ENCODE measurements at places on chromosomes 4 and X.
A peak's percentile ranks its signal among the peaks of the same experiment; 100 is the strongest.

DNA sequence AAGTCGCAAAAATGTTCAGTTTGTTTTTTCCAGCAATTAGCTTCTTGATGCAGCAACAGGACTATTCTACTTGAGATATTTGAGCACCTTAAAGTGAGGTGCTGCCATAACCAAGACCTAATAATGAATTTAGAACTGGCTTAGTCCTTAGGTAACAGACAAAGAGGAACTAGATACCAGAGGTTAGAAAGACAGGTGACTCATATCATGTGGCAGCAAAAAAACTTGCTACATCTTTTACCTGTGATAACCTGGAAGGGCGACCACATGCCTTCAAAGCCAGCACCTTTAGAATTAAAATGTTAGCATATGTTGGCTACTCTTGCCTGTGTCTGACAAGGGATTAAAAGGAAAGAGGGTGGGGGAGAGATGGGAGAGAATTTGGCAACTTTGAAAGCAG, 90.4 kb downstream of the ARHGAP6 start:
- DNase-seq, result no peak

DNA sequence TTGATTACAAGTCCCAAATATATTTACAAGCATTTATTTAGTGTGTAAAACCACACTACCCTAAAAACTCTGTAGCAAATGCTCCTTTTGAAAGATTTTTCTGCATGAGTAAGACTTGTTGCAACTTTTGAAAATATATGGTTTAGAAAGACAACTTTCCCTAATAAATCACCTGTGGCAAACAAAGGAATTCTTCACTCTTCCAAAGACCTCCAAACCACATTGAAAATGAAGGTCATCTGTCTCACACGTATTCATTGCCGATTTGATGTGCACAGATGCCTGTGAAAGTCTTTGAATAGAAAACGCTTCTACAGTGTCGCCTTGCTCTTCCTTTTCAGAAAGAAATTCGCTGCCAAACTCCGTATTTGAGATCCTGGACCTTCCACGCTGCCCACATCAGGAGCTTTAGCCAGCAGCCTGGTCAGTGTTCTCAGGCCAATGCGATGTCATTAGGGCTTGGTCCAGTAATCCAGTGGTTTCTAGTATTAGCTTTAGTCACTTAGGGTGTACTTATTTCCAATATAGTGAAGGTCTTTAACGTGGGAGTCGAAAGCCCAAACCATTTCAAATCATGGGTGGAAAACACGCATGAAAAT, 22.2 kb downstream of the SPINK2 start:
- DNase-seq, result no peak

DNA sequence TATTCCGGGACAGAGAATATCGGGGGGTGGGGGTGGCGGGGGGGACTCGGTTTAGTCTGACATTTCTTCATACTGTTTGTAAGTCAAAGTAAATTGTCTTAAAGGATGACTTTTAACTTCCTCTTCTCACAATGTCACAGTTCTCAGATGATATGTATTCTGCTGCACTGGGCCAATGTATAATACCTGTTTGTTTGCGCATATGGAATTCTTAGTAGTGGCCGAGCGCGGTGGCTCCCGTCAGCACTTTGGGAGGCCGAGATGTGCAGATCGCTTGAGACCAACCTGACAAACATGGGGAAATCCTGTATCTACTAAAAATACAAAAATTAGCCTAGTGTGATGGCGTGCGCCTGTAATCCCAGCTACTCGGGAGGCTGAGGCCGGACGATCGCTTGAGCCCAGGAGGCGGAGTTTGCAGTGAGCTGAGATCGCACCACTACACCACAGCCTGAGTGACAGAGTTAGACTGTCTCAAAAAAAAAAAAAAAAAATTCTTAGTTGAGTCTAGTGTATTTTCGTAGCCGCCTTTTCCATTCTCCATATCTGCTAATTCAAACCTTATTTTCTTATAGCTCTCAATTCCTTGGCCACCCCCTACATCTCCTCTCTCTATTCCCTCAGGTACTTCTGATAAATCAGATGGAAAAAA, 851 bp downstream of the POLR2B start:
- DNase-seq, result peak; percentile 77

GRCh38 chr4:87732033-87732765, 67.2 kb upstream of the IBSP start:
- DNase-seq, result no peak

DNA sequence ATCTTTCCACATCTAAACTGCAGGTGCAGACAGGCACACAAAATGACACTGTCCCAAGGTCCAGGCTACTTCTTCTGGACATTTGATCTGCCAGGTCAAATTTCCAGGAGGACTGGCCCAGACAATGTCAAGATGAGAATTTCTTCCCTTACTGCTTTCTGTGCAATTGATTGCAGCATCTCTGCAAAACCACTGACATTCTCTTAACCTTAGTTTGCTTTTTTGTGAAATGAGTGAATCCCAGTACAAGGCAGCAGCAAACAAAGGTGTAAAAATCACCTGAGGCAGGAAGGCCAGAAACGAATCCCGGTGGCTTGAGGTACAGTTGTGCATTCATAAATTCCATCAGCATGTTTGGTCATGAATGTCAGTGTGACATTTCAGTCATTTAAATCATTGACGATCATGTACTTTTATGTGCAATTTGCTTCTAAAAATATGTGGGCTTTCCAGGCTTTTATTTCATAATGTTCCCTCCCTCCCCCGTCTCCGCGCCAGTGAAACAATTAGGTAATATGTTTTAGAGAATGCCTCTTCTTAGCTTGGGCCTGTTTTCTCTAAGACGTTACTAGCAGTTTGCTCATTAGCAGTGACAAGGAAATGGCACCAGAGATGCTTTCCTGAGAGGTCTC, 39.1 kb downstream of the NHS start:
- no peak for DNase-seq

GRCh38 chr4:135269125-135269890, 1067.7 kb upstream of the PABPC4L start:
- no peak for DNase-seq

- no peak for DNase-seq
Measured at GRCh38 chr4:99536848-99537247, 26.0 kb downstream of the C4orf17 start.

GRCh38 chrX:118853596-118853995, 30.0 kb downstream of the ZCCHC12 start:
- no peak for DNase-seq

DNA sequence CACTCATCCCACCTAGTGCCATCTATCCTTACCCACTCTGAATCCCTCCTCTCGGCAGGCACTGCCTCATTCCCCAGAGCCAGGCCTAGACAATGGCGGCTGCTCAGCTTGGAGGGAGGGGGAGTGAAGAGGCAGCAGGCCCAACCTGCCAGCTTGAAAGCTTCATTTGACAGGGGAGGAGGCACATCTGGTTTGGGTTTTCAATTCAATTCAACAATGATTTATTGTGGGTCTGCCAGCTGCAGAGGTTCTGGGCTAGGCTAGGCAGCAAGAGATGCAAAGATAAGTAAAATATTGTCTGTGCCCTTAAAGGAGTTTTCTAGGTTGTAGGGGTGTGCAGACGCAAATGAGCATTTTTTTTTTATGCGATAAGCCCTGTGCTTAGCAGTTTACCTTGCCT, 58.5 kb downstream of the RTL9 start:
- DNase-seq, result no peak

DNA sequence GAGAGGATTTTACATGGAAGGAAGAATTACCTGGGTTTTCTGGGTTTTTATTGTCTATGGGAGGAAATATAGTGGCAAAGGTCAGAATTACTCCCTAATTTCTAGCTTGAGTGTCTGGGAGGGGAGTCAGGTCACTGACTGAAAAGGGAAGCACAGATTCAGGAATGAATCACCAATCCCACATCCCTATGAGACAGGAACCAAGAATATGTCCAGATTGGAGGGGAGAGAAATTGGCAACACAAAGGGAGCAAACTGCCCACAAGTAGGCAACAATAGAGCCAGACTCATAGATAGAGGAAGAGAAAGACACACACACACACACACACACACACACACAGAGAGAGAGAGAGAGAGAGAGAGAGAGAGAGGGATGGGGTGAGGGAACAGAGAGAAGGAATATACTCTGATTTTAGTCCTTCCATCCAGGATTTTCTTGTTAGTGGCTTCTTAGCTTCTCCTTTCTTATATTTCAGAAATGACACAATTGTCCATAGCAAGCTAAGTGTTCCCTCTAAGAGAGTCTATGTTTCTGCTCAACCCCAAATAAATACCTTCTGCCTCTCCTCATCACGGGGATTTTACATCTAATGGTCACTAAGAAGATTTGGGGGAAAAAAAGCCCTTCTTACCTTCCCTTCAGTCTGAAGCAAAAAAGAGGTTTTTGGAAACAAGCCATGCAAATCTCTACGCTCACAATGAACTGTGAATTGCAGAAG, 12.0 kb downstream of the P2RY10 start:
- no peak for DNase-seq

- no peak for DNase-seq
Measured at GRCh38 chrX:81261576-81261975, 59.7 kb downstream of the SH3BGRL start.

DNA sequence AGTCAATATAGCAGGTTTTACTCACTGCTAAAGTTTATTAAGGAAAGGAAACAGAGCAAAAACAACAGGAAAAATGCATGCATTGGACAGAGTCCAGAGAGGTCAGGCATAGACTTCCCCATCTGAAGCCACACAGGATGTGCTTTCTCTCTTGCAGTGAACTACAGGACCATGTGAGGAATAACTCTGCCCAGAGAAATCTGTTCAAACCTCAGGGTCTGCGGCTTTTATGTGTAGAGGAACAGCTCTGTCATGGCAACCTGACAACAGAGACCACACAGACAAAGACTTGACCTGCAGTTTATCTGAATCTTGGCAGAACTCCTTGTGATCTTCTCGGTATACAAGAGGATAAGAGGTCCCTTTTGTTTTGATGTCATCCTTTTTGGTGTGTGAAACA, 46.3 kb upstream of the LONRF3 start:
- no peak for DNase-seq

Data from activated CD4-positive, alpha-beta T cell treated with anti-CD3 and anti-CD28 coated beads, Interleukin-10, Interleukin-2, amounts not matched to agents 100 ng/mL and 50 ng/mL, durations not matched to agents 16 hours and 8 hours (primary cell).